HL-60 (cell line): ENCODE measurements at places on chromosomes 1 and 21.

DNA sequence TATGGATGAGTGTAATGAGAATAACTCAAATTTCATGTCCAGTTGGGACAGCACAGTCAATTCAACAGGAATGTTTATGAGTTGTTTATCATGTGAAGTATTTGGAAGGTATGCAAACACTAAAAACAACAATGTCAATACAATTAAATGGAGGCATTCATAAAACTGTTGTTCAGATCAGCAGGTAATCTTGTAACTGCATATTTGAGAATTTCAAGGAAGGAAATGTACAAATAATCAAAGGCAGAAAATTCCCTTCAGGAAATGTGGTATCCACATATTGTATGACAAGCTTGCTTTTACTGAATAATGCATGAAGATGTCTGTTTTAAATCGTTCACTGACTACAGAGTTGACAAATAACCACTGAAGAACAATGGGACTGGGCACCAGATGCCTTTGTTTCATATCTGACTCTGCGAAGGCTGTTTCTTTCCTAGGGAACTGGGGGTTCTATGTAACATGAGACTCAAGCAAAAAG, 198.3 kb downstream of the LTN1 start:
- no peak for DNase-seq

GRCh38 chr1:51564124-51564523, 45.1 kb upstream of the EPS15 start:
- no peak for DNase-seq

DNA sequence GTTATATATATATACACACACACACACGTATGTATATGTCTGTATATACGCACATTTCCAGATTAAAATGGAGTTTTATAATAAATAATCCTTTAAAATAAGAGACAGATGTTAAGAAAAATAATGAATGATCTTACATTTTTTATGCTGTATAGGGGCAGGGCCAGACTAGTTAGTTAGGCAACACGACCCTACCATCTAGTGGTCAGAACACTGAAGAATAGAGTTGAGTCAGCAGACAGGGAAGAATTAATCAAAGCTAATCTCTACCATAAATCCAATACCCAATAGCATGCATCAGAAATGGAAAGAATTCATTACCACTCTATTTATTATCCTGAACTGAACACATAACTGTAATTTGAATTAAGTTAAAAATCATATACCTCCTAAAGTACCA, 156.7 kb downstream of the BRINP3 start:
- no peak for DNase-seq

GRCh38 chr1:201759194-201759815, 69.7 kb upstream of the IPO9 start:
- DNase-seq, result no peak

GRCh38 chr1:43754892-43755291, 47.6 kb downstream of the ST3GAL3 start:
- DNase-seq, result no peak

DNA sequence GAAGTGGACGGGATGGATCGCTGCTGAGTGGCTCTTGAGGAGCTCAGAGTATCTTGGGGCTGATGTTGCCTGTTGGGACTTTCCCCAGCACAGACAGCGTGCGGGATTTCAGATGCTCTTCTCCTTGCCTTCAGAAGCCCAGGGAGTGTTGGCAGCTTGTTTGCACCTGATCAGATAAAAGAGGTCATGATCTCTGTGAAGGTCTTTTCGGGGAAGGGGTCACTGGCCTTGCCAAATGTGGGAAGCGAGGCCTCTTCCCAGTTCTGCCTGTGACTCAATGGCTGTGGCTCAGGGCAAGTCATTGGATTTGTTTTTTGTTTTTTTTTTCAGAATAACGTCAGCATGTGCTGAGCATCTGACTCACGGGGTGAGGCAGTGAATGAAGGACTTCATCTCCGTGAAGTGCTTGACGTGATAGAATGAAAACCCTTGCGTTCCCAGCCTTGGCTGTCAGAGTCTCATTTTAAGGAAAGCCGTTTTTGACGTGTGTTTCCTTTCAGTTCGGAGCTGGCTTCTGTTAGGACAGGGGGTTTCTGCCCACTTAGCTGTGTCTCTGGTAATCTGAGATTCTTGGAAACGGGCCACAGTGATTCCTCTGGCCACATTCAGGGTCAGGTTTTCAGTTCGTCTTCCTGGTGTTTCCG, 46.7 kb downstream of the GALNT2 start:
- DNase-seq, result no peak

- DNase-seq, result no peak
Observed at GRCh38 chr1:93244298-93245069, 64.0 kb downstream of the CCDC18 start.

DNA sequence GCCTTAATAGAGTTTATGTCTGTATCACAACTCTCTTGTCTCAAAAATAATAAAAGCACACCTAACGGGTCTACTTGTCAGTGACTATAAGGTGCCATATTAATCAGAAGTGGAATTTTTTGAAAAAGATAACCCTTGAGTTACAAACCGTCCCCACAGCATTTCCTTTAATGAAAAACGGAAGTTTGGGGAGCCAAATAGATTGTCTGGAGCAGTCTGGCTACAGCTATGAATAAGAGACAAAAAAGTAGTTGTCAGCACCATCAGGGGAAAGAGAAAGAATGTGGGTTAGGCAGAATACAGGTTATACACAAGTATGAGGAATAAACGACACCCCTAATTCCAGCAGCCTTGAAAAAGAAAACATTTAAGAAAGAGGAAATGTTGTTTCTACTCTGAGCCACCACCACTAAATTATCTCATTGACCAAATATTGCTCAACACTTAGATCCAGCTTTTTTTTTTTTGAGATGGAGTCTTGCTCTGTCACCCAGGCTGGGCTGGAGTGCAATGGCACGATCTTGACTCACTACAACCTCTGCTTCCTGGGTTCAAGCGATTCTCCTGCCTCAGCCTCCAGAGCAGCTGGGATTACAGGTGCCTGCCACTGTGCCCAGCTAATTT, 29.4 kb upstream of the USP24 start:
- peak; percentile 53 for DNase-seq

GRCh38 chr1:1911350-1912041, 3.6 kb upstream of the CALML6 start:
- no peak for DNase-seq

GRCh38 chr1:153493343-153493960, 33.0 kb upstream of the S100A7 start:
- no peak for DNase-seq

DNA sequence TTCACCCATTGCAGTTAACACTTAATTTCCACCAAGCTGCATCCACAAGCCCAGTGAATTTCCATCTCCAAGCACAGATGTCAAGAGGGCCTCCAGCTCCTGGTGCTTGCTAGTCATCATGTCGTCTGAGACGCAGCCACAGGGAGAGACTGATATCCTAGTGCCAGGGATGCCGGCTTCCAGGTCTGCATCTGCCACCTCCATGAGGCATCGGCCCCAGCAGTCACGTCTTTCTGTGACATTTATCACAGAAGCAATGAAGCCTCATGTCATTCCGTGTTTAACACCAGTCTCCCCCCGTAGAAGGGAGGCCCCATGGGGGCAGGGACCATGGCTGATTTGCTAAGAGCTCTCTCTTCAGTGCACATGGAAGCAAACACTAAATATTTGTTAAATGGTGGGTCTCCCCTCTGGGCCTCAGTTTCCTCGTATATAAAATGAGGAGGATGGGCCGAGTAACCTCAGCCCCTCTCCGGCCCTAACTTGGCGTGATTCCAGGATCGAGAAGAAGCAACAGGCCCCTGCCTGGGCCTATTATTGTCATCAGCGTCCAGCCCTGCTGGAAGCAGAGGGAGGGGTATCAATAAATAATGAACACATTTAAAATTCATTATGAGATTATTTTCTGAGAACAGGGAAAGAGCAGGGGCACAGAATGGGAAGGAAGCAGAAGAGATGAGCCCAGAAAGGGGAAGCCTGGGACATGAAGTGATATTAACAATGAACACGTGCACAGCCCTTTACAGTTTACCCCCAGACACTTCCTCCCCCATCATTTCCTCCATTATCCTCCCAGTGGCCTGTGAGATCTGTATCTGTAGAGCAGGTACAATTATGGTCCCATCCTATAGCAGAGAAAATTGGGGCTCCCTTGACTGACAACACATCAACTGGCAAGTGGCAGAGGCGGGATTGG, 837 bp upstream of the C1QB start:
- DNase-seq, result no peak

DNA sequence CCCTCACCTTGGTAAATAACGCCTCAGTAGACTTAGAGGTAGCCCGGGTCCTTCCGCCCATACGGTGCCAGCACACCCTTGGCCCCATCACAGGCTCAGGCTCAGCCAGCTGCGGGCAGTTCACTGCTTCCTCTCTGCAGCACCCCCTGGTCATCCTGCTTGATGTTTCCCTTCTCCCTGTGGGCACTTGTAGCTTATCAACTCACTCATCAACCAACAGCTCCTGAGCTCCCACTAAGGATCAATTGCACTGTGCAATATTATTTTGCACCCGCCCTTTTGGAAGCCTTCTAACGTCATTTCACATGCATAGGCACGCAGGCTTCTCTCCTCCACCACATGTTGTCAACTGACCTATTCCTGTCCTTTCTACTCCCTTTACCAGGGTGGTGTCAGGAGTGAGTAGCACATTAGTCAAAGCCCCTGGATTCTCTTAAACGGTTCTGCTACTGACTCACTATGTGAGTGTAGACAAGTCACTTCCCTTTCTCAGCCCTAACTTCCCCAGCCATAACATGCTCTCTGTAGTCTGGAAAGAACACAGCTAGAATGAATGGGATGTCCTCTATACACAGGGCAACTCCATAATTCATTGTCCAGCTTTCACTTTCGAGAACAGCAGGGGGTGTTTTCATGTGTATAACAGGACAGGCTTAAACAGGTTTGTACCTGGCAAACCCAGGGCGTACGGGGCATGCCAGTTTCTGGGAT, 47.1 kb upstream of the IRF2BP2 start:
- peak; percentile 98 for DNase-seq

GRCh38 chr1:26280333-26281042, 602 bp downstream of the SH3BGRL3 start:
- DNase-seq, result peak; percentile 83

- DNase-seq, result no peak
Observed at GRCh38 chr21:42557420-42557819, 43.8 kb downstream of the SLC37A1 start.

GRCh38 chr1:55718758-55719671, 503.9 kb upstream of the USP24 start:
- no peak for DNase-seq

GRCh38 chr1:78650114-78650660, 556 bp downstream of the IFI44 start:
- DNase-seq, result no peak

GRCh38 chr1:43522776-43523480, 7.8 kb upstream of the PTPRF start:
- no peak for DNase-seq

GRCh38 chr1:24737368-24738117, 7.7 kb upstream of the CLIC4 start:
- no peak for DNase-seq

DNA sequence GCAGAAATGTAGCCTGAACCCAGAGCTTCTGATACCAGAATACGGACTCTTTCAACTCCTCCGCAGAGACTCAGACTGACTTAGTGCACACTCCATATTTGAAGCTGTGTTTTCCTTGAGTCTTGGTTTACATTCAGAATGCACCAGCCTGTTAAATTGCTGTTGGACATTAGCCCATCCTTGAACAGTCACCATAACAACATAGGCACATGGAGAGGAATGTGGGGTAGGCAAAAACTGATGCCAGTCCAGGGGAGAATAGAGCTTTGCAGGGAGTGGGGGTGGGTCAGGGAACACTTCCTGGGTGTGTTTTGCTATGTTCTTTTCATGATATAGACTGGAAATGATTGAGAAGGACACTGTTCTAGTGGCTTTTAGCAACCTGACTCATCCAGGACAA, 76.3 kb upstream of the CACNA1E start:
- no peak for DNase-seq

- DNase-seq, result no peak
Observed at GRCh38 chr21:37561941-37562919, 195.7 kb downstream of the DYRK1A start.

- no peak for DNase-seq
Observed at GRCh38 chr1:212645546-212646543, 37.3 kb downstream of the ATF3 start.

- DNase-seq, result no peak
Observed at GRCh38 chr1:11176081-11176706, 13.0 kb upstream of the ANGPTL7 start.
